ENCODE measurements at places on chromosomes 5 and 9. TPM values are rescaled to one million over a fixed set of nuclear protein-coding genes. Genes with fewer than 3 reads are reported as not detected.

DNA sequence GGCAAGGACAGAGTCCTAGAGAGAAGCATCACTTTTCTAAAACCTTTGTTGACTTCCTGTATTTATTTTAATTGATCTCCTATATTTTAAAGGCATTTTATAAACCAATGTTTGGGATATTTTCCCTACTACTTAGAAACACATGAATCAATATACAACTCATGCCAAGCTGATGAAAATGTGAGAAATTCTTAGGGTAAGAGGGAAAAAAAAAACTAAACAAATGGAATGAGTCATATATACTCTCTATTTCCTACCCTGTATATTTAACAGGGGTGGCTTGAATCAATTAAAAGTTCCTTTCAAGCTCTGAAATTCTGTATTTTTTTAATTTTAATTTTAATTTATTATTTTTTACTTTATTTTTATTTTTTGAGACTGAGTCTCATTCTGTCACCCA lies 19.6 kb downstream of the BAAT start:
- H3K27me3 ChIP-seq = no peaks in the 10 kb centered on the region
- H3K4me3 ChIP-seq = no peak overlapping the region
- H3K27ac ChIP-seq = no peak overlapping the region
- DNase-seq = no peak
- no peaks in the 10 kb centered on the region for H3K36me3 ChIP-seq

DNA sequence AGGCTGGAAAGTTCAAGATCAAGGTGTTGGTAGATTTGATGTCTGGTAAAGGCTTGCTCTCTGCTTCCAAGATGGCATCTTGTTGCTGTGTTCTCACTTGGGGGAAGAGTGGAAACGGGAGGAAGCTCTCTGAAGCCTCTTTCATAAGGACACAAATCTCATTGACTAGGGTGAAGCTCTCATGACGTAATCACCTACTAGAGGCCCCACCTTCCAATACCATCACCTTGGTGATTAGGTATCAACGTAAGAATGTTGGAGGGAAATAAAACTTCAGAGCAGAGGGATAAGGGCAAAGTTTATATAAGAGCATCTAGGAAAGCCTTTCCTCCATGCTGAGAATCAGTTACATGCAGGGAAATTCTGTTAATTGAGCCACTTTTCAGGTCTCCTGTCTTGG lies 15.4 kb upstream of the KLF9 start:
- H3K27ac ChIP-seq = no peak overlapping the region
- H3K27me3 ChIP-seq = no peaks in the 10 kb centered on the region
- H3K4me3 ChIP-seq = no peak overlapping the region

The MCTP1 gene
- 25.3 TPM for total RNA-seq

The BHMT gene
- total RNA-seq = 0.34 TPM

DNA sequence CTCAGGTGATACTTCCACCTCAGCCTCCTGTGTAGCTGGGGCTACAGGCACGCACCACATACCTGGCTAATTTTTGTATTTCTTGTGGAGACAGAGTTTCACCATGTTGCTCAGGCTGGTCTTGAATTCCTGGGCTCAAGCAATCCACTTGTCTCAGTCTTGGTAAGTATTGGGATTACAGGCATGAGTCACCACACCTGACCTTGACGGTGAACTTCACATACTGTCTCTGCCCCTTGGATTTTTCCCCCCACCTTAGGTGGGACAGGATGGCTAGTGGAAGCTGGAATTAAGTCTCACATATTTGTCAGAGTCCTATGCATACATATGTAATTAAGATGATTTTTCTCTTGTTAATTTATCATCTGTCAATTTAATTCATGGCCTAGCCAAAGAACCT lies 20.9 kb upstream of the RFK start:
- no peaks in the 10 kb centered on the region for H3K4me1 ChIP-seq
- no peaks in the 10 kb centered on the region for H3K27me3 ChIP-seq
- H3K4me3 ChIP-seq = no peak overlapping the region
- no peak overlapping the region for H3K27ac ChIP-seq
- DNase-seq = no peak

DNA sequence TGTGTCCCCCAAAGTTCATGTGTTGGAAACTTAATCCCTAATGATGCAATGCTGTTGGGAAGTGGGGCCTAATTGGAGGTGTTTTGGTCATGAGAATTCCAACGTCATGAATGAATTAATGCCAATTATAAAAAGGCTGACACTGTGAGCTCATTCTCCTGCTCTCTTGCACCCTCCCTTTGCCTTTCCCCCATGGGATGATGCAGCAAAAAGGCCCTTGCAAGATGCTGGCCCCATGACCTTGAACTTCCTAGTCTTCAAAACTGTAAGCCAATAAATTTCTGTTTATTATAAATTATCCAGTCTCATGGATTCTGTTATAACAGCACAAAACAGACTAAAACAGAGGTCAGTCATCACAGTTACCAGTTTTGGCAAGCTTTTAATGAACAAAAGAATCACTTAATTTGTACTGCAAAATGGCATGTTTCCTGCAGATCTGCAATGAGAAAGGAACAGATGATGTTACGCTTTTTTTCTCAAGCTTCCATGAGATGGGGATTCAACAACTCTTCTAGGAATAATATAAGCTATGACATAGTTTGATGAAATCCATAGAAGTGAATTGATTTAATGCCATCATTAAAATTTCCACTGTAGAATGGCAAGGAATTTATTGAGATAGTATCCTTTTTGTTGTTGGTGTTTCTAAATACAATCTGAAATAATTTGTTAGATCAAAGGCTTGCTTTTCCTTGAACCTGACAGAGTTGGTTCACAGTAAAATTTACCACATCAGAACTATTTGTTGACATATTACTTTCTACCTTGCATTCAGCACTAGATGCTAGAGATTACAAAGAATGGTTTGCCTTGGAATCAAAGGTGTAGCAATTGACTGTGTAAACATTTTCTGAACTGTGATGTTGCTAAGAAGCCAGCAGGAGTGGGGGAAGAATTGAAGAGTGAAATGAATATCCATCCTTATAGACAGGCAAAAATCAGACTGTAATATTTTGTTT lies 29.3 kb upstream of the RFK start:
- H3K36me3 ChIP-seq = no peaks in the 10 kb centered on the region
- H3K4me1 ChIP-seq = no peaks in the 10 kb centered on the region
- H3K27ac ChIP-seq = no peak overlapping the region
- H3K4me3 ChIP-seq = no peak overlapping the region
- DNase-seq = no peak
- H3K27me3 ChIP-seq = no peaks in the 10 kb centered on the region

DNA sequence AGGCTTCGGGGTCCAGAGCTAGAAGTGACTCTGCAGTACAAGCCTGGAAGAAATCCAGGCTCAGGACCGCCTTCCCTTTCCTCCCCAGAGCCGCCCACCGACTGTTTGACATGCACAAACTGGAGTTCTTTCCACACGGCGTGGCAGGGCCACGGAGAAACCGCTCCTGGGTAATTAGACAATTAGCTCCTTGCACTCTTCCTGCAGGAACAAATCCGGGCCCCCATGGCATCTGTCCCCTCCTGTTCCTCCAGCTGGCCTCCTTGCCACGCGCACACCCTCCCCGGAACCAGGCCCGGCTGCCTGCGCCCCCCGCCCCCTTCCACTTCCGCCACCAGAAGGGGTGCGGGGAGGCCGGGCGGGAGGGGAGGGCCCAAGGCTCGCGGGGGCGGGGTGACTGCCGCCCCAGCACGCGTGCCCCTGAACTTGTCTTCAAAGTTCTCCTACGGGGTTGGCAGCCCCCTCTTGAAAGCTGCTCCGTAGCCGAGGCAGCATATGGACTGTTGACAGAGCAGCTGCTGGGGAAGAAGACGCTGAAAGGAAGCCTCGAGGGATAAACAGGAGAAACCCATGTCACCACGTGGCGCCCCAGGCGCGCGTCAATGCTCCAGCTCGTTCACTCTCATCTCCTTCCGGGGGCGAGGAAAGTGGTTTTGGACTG lies 74.3 kb downstream of the SEC61B start:
- no peaks in the 10 kb centered on the region for H3K36me3 ChIP-seq
- H3K27ac ChIP-seq = no peak overlapping the region
- DNase-seq = no peak
- H3K4me1 ChIP-seq = no peaks in the 10 kb centered on the region
- no peaks in the 10 kb centered on the region for H3K27me3 ChIP-seq

DNA sequence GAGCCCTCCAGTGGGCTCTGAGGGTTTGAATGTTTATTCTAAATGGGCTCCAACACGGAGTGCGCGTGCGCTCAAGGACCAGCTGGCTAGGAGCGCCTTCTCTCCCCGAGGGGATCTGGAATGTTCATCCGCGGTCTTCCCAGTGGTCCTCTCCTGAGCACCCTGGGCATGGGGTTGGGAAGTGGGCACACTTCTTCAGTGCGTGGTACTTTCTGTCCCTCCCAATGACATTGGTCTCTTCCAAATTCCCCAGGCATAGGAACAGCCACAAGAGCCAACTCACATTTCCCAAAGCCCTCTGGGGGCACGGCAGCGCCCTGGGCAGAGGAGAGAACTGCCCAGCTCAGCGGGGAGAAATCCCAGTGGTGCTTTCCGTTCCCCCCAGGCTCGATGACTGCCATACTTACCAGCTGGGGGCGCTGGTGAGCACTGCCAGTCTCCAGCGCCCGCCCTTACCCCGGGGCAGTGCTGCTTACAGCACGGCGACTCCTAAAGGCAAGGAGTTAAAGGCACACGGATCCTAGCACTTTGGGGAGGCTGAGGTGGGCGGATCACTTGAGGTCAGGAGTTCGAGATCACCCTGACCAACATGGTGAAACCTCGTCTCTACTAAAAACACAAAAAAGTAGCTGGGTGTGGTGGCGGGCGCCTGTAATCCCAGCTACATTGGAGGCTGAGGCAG lies 29.9 kb upstream of the OBP2B start:
- H3K4me3 ChIP-seq = peak overlapping the region; percentile 26
- peak overlapping the region; percentile 78 for H3K27ac ChIP-seq
- no peaks in the 10 kb centered on the region for H3K36me3 ChIP-seq
- no peaks in the 10 kb centered on the region for H3K27me3 ChIP-seq
- DNase-seq = peak; percentile 43

- no peaks in the 10 kb centered on the region for H3K36me3 ChIP-seq
- H3K27me3 ChIP-seq = no peaks in the 10 kb centered on the region
- no peaks in the 10 kb centered on the region for H3K4me1 ChIP-seq
- H3K27ac ChIP-seq = no peak overlapping the region
- no peak overlapping the region for H3K4me3 ChIP-seq
Measured at GRCh38 chr9:128155736-128156500, 4.1 kb upstream of the BBLN start.

The SEMA6A gene
- 22.4 TPM for total RNA-seq

- DNase-seq = peak; percentile 70
- no peak overlapping the region for H3K4me3 ChIP-seq
Measured at GRCh38 chr9:122125158-122125508, 32.0 kb upstream of the TTLL11 start.

DNA sequence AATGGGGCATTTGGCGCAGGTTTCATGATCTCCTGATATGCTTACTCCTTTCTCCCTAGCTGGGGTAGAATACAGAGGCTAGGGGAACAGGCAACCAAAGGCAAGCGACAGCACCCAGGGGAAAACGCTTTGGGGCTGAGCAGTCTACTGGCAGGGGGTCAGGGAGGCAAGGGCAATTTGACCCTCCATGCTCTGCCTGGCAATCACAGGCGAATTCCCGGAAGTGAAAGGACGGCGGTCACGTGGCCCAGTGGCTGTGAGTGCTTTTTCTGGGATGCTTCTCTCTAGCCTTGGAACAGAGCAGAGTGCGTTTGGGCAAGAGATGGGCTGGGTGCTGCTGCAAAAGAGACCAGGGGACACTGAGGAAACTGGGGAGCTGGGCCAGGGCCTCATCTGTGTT lies 5.7 kb downstream of the GPX3 start:
- no peak overlapping the region for H3K4me3 ChIP-seq
- no peaks in the 10 kb centered on the region for H3K27me3 ChIP-seq
- H3K4me1 ChIP-seq = no peaks in the 10 kb centered on the region
- peak overlapping the region; percentile 26 for H3K27ac ChIP-seq
- DNase-seq = no peak

GRCh38 chr5:156590978-156591377 lies 259.1 kb upstream of the PPP1R2B start:
- H3K4me1 ChIP-seq = no peaks in the 10 kb centered on the region
- no peak overlapping the region for H3K27ac ChIP-seq
- H3K36me3 ChIP-seq = no peaks in the 10 kb centered on the region
- DNase-seq = no peak

DNA sequence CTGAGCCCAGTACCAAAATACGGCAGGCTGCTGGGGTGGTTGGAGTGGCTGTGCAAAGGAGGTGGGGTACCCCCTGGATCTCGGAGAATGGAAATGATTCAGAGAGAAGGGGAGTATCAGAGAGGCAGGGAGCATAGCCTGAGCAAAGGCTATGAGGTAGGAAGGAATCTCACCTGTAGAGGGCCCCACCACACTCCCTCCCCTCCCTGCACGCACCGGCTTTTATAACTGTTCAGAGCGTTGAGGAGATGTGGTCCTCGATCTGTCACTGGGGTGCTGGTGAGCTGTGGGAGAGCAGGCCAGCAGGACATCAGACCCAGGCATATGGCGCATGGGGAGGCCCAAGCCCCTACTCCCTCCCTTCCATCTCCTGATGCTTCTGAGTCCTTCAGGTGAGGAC lies 13.2 kb downstream of the PHF19 start:
- no peak overlapping the region for H3K27ac ChIP-seq
- H3K4me1 ChIP-seq = no peaks in the 10 kb centered on the region
- no peak overlapping the region for H3K4me3 ChIP-seq
- no peak for DNase-seq
- no peaks in the 10 kb centered on the region for H3K27me3 ChIP-seq

- DNase-seq = no peak
- H3K27ac ChIP-seq = no peak overlapping the region
- no peak overlapping the region for H3K4me3 ChIP-seq
- no peaks in the 10 kb centered on the region for H3K27me3 ChIP-seq
- no peaks in the 10 kb centered on the region for H3K36me3 ChIP-seq
Measured at GRCh38 chr5:116953251-116953930, 378.8 kb upstream of the SEMA6A start.

GRCh38 chr9:113183956-113184488 lies 33.2 kb downstream of the SLC31A2 start:
- no peak overlapping the region for H3K27ac ChIP-seq
- H3K4me3 ChIP-seq = no peak overlapping the region
- no peaks in the 10 kb centered on the region for H3K36me3 ChIP-seq
- no peaks in the 10 kb centered on the region for H3K27me3 ChIP-seq

DNA sequence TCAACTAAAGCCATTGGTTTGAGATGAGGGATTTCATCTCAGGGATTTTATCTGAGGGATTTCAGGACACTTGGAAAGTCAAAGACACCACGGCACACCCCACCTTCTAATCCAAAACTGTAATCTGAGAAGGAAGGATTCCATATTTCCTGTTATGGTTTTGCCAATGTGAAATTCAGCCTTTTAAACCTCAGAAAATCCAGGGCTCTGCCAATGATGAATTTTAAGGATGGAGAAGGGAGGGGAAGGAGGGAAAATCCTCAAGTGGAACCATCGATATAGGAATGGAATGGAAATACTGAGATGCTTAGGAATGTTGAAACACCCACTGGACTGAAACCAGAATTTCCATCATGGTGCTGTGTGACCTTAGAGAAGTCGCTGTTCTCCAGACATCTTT lies 5.3 kb downstream of the C1QTNF3 start:
- H3K4me3 ChIP-seq = no peak overlapping the region
- no peaks in the 10 kb centered on the region for H3K36me3 ChIP-seq
- H3K27ac ChIP-seq = peak overlapping the region; percentile 17
- H3K27me3 ChIP-seq = no peaks in the 10 kb centered on the region
- H3K4me1 ChIP-seq = no peaks in the 10 kb centered on the region

- H3K27me3 ChIP-seq = no peaks in the 10 kb centered on the region
- DNase-seq = no peak
- H3K4me3 ChIP-seq = no peak overlapping the region
- no peaks in the 10 kb centered on the region for H3K36me3 ChIP-seq
Measured at GRCh38 chr9:119255116-119255515, 114.1 kb downstream of the BRINP1 start.

The PALM2AKAP2 gene
- 10.8 TPM for total RNA-seq

- no peaks in the 10 kb centered on the region for H3K4me1 ChIP-seq
- no peaks in the 10 kb centered on the region for H3K36me3 ChIP-seq
- no peak overlapping the region for H3K27ac ChIP-seq
- no peaks in the 10 kb centered on the region for H3K27me3 ChIP-seq
- H3K4me3 ChIP-seq = no peak overlapping the region
- no peak for DNase-seq
Measured at GRCh38 chr9:11128156-11128555, 515.4 kb upstream of the PTPRD start.

All from uterus (tissue), 4 donors.